Activated naive CD4-positive, alpha-beta T cell treated with anti-CD3 and anti-CD28 coated beads, Interleukin-2, amount 10 ng/mL, durations not matched to agents 7 days and 5 days (primary cell): ENCODE measurements at places on chromosomes 7 and 10.

DNA sequence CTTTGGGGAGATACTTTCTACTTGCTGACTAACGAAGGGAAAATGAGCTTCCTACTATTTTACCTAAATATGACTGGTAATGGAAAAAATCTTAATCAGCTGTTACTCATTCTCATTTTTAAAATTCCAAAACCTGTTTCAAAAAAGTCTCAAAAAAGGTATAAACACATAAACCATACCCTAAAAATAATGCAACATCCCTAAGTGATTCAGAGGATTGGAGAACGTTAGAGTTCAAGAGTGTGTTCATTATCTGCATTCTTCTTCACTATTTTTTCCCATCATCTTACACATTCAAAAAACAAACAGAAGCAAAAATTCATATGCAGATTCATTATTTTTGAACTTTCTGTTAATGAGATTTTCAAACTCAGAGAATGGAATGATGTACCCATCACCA is 150.4 kb upstream of the GNAI1 start:
- DNase-seq: no peak
- H3K27me3 ChIP-seq: no peaks in the 10 kb centered on the region
- no peaks in the 10 kb centered on the region for H3K4me1 ChIP-seq
- H3K36me3 ChIP-seq: no peaks in the 10 kb centered on the region
- no peak overlapping the region for H3K27ac ChIP-seq

DNA sequence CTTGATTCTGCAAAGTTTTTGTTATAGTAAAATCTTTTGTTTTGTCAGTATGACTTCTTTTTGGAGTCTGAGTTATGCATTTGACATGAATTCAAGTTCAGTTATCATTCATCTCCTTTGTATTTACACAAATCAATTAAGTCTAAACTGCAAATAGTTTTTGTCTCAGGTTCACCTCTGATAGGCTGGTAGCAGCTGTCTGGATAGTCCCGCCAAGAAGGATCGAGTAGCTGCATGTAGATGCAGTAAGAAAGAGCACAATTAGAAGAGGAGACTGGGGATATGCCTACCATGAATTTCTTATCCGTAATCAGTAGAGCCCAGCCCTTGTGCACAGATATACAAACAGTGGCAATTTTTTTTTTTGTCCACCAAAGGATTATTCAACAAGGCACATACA is 392.5 kb upstream of the ETV1 start:
- no peak overlapping the region for H3K4me3 ChIP-seq
- no peaks in the 10 kb centered on the region for H3K4me1 ChIP-seq
- no peak for DNase-seq
- no peak overlapping the region for H3K27ac ChIP-seq

DNA sequence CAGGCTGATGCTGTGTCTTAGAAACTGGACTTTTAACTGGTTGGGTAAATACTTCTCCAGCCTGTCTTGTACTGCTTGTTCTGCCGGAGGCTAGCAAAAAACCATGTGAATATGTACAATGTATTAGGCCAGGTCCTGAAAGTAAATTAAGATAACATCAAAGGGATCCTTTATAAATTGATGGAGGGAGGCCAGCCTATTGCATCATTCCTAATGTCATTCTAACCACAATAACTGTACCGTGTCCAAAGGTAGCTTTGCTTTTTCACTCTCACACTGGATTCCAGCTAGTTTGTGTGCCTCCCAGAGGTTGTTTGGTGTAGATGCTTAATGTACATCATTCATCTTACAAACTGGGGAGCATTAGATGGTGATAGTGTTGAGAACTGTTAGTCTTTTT is 91.2 kb upstream of the SEM1 start:
- H3K4me1 ChIP-seq: no peaks in the 10 kb centered on the region
- DNase-seq: no peak
- no peaks in the 10 kb centered on the region for H3K36me3 ChIP-seq
- H3K27ac ChIP-seq: no peak overlapping the region
- H3K27me3 ChIP-seq: peaks cover 3% of the 10 kb centered on the region

GRCh38 chr7:595621-596010 is 76.0 kb upstream of the PDGFA start:
- H3K36me3 ChIP-seq: peaks cover 5% of the 10 kb centered on the region
- no peak overlapping the region for H3K4me3 ChIP-seq
- DNase-seq: peak; percentile 27
- no peaks in the 10 kb centered on the region for H3K27me3 ChIP-seq

DNA sequence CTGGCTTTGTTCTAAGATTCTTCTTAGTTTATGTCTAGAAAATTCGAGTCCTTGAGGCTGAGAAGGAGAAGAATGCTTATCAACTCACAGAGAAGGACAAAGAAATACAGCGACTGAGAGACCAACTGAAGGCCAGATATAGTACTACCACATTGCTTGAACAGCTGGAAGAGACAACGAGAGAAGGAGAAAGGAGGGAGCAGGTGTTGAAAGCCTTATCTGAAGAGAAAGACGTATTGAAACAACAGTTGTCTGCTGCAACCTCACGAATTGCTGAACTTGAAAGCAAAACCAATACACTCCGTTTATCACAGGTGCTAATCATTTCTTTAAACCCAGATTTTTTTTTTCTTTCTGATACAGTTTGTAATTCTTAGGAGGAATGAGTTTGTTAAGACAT is 6.7 kb downstream of the CEP55 start:
- H3K36me3 ChIP-seq: peaks cover 59% of the 10 kb centered on the region
- no peak for DNase-seq
- peak overlapping the region; percentile 24 for H3K4me3 ChIP-seq
- H3K27me3 ChIP-seq: no peaks in the 10 kb centered on the region

DNA sequence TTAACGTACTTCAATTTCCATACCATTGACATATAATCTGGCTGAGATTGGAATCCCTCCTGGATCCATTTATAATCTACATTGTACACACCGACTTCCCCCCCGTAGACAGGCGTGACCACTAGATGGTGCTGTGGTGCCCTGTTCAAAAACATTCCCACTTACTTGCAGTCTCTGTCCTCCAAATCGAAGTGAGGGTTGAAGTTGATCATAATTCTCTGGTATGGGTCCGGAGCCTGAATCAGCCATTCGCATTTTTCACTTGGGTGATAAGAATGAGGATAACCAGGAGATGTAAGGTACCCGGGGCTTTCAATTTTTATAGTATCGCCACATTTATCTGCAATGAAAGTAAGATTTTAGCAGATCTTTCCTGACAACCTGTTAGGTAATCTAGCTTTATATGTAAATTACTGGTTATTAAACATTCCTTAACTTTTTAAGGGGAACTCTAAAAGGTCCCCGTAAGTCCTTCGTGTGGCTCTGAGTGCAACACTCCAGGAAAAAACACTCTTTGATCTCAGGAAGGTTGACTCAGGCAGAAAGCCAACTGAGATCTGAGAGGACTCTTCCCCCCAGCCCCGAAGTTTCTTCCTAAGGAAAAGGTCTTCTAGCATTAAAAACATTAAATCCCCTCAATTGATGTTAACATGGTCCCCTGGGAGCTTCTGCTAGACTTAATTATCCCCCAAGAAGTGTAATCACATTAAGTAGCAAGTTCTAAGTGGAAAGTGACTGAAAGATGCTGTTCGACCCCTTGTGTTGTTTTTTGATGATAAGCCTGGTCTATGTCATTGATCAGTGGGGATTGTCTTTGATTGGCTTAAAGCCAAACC is 3.7 kb downstream of the NRP1 start:
- no peaks in the 10 kb centered on the region for H3K36me3 ChIP-seq
- H3K27ac ChIP-seq: no peak overlapping the region
- peaks cover 16% of the 10 kb centered on the region for H3K4me1 ChIP-seq
- DNase-seq: peak; percentile 84

DNA sequence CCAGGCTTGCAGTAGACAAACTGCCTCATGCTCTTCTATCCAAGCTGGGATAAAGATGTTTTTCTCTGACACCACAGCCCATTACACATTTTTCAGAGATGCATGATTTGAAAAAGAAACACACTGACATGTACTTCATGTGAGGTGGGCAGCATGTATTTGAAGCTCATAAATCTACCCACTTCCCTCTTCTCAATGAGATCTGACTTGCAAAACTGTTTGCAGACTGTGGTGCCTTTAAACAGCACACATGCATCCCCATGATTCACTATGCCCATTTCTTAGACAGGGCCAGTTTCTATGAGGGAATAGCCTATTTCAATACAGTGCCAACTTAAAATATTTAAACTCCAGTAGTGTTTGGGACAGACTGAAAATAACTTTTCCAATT is 109.8 kb downstream of the GLI3 start:
- no peak for DNase-seq
- no peaks in the 10 kb centered on the region for H3K36me3 ChIP-seq
- H3K4me1 ChIP-seq: no peaks in the 10 kb centered on the region
- H3K27me3 ChIP-seq: no peaks in the 10 kb centered on the region
- no peak overlapping the region for H3K4me3 ChIP-seq
- H3K27ac ChIP-seq: no peak overlapping the region

- peaks cover 61% of the 10 kb centered on the region for H3K36me3 ChIP-seq
- H3K27me3 ChIP-seq: no peaks in the 10 kb centered on the region
- peaks cover 52% of the 10 kb centered on the region for H3K4me1 ChIP-seq
- DNase-seq: peak; percentile 30
- peak overlapping the region; percentile 88 for H3K4me3 ChIP-seq
- peak overlapping the region; percentile 94 for H3K27ac ChIP-seq
Measured at GRCh38 chr7:150715293-150715692, 1.1 kb upstream of the GIMAP1 start.

DNA sequence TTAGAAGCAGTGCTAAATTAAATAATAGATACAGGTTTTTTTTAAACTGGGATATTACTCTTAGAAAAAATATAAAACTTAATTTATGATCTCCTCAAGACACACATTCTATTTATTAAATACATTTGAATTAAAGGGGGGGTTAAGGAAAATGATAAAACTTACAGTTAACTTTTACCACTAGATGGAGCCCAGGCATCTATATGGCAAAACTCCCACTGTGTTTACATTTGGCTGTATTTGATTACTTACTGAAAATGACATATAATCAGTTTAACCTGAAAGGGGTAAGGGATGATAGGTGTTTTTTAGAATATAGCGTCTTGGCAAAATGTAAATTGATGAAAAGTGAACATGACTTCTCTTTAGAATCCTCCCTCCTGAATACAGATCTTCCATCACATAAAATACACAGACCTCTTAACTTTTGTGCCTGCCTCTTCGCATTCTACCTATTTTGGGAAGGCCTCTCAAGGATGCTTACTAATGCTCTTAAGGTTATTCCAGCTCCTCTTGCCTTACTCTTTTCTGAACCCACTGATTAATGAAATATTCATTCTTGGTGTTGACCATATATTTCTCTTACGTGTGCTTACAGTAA is 235.7 kb downstream of the AGMO start:
- no peak overlapping the region for H3K4me3 ChIP-seq
- no peaks in the 10 kb centered on the region for H3K36me3 ChIP-seq
- H3K27ac ChIP-seq: no peak overlapping the region
- no peaks in the 10 kb centered on the region for H3K27me3 ChIP-seq

DNA sequence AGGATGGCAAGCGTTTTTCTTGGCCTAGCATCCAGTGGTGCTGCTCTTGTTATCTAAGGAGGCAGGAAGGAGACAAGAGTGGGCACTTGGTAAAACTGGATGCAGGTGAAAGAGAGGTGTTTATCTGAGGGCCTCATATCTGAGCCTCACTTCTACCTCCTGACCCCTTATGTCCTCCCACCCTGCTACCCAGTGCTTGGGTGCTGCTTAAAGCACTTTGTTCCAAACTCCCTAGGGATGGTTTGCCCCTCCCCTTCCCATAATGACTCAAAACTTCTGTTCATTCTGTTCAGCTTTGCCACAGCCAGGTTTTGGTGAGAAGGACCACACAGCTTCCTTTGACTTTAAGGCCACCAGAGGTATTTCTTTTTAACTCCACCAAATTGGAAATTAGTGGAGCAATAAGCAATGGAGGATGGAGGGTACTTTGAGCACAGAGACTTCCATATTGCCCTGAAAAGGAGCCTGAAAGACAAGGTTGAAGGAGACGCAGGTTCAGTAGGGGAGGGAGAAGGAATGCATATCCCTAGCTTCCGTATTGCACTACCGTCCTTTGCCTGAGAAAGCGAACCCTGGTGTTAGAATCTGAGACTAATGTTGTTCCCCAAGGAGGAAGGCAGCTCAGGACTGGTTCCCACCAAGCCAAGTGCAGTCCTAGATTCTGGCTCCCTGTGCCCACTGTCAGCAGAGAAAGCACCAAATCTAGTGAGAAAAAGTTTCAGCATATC is 30.1 kb downstream of the ENTPD1 start:
- no peaks in the 10 kb centered on the region for H3K4me1 ChIP-seq
- H3K36me3 ChIP-seq: no peaks in the 10 kb centered on the region
- H3K4me3 ChIP-seq: no peak overlapping the region

- no peak overlapping the region for H3K4me3 ChIP-seq
- H3K4me1 ChIP-seq: peaks cover 18% of the 10 kb centered on the region
- H3K27me3 ChIP-seq: no peaks in the 10 kb centered on the region
- H3K27ac ChIP-seq: peak overlapping the region; percentile 63
- H3K36me3 ChIP-seq: no peaks in the 10 kb centered on the region
Measured at GRCh38 chr7:75928568-75928914, 13.6 kb downstream of the POR start.

GRCh38 chr7:55508221-55509011 is 63.9 kb downstream of the VOPP1 start:
- peaks cover 34% of the 10 kb centered on the region for H3K4me1 ChIP-seq
- no peak overlapping the region for H3K4me3 ChIP-seq

DNA sequence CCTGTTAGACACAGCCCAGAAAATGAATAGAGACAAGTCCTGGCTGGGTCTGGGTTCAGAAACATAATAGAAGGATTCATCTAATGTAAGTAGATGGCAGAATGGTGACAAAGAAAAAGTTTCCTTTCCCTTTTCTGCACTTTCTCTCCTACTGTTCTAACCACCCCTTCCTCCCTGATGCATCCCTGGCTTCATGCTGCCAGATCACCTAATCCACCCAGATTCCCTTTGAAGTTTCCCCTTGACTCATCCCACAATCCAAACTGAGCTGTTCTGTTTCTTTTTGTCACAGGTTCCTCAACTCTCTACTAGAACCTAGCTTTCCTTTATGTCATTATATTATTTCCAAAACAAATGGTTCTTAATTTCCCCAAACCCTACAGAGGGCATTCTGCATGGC is 1.1 kb upstream of the MACC1 start:
- no peak overlapping the region for H3K27ac ChIP-seq
- H3K36me3 ChIP-seq: no peaks in the 10 kb centered on the region
- DNase-seq: no peak
- H3K4me3 ChIP-seq: no peak overlapping the region
- no peaks in the 10 kb centered on the region for H3K4me1 ChIP-seq
- no peaks in the 10 kb centered on the region for H3K27me3 ChIP-seq

- H3K36me3 ChIP-seq: no peaks in the 10 kb centered on the region
- H3K27me3 ChIP-seq: no peaks in the 10 kb centered on the region
- no peak overlapping the region for H3K27ac ChIP-seq
- H3K4me1 ChIP-seq: no peaks in the 10 kb centered on the region
- no peak for DNase-seq
Measured at GRCh38 chr7:144653449-144653848, 182.4 kb downstream of the TPK1 start.

GRCh38 chr7:45408409-45408737 is 165.8 kb upstream of the ADCY1 start:
- H3K4me3 ChIP-seq: no peak overlapping the region
- H3K4me1 ChIP-seq: no peaks in the 10 kb centered on the region
- no peaks in the 10 kb centered on the region for H3K36me3 ChIP-seq
- H3K27me3 ChIP-seq: peaks cover 3% of the 10 kb centered on the region
- H3K27ac ChIP-seq: no peak overlapping the region
- no peak for DNase-seq
